ENCODE measurements at places on chromosomes 2 and 18. TPM values are rescaled to one million over a fixed set of nuclear protein-coding genes. Genes with fewer than 3 reads are reported as not detected.

Gene TRIM54
- polyA plus RNA-seq, result not detected

DNA sequence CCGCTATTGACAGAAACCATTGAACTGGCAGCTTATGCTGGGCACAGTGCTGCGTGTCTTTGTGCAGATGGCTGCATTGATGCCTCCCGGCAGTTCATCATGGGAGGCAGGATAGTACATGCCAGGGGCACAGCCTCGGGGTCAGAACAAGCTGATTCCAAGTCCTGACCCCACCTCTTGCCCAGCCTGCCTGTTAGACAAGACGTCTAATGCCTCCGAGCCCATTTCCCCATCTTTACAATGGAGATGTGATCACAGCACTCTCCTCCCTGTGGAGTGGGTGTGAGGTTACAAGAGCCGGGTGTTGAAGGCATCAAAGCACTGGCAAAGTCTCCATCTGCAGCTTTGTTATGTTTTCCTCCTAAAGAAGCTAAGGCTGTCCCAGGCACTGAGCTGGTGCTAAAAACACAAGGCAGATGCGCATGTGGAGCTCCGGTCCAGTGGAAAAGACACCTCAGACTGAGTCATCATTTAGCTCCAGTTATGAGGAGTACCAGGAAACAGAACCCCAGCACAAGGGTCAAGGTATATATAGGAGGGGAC, 125.7 kb upstream of the EPAS1 start:
- no peak for DNase-seq

GRCh38 chr2:11016735-11017388, 105.1 kb downstream of the KCNF1 start:
- DNase-seq, result no peak

Gene ERFE
- polyA plus RNA-seq, result not detected

DNA sequence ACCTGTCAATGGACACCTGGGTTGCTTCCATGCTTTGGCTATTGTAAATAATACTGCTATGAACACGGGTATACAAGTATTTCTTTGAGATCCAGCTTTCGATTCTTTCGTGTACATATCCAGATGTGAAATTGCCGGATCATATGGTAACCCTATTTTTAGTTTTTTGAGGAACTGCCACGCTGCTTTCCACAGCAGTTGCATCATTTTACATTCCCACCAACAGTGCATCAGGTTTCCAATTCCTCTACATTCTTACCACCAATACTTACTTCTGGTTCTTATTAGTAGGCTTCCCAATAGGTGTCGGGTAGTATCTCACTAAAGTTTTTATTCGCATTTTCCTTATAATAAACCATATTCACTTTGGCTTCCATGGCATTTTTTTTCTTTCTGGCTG, 69.6 kb downstream of the PID1 start:
- DNase-seq, result no peak

- DNase-seq, result no peak
Observed at GRCh38 chr2:53941749-53942148, 29.0 kb downstream of the PSME4 start.

DNA sequence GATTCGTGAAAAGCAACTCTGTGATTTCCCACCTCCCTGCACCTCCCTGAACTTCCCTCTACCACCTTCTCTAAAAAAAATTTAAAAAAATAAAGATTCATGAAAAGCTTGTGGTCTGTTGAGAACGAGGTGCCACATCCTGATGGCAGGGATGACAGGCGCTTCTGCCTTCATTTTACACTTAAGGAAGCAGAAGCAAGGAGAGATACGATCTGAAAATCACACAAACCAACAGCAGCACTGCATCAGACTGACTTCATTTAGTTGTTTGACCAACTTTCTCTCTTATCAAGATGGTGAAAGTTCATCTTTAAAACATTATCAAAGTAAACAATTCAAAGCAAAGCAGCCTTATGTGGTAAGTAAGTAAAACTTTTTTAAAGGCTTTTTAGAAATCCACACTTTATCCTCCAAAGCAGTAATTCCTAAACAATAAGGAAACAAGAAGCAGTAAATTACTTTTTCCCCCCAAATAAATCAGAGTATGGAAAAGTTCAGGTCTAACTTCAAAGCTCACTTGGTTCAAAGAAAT, 15.5 kb downstream of the WDFY1 start:
- peak; percentile 31 for DNase-seq

Gene TWIST2
- not detected for polyA plus RNA-seq

- peak; percentile 74 for DNase-seq
Observed at GRCh38 chr2:85390941-85391669, 19.1 kb downstream of the CAPG start.

Gene TEKT4
- polyA plus RNA-seq, result not detected

DNA sequence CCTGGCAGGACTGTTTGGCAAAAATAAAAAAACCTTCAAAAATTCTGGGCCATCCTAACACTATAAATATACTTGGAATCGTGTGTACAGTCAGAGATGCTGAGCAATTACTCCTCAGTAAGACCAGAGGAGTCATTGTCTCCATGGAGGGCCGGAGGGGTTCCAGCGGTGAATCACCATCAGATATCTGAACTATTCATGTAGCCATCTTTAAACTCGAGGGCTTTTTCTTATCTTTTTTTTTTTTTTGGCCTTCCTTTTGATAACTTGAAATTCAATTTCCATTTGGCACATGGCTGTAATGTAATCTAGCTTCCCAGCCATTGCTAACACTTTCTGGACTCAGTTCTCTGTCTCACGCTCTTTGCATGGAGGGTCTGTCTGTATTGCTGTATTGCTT, 7.4 kb upstream of the FHL2 start:
- no peak for DNase-seq

Gene LAMA3
- polyA plus RNA-seq, result not detected

Gene ATP8B1
- polyA plus RNA-seq, result not detected

Gene STAT4
- polyA plus RNA-seq, result 78.2 TPM

- DNase-seq, result no peak
Observed at GRCh38 chr2:224638301-224638823, 53.2 kb upstream of the CUL3 start.

Gene MOGAT1
- polyA plus RNA-seq, result not detected

Gene QPCT
- polyA plus RNA-seq, result 0.56 TPM

GRCh38 chr2:228602288-228602687, 420.8 kb upstream of the SPHKAP start:
- DNase-seq, result no peak

- DNase-seq, result no peak
Observed at GRCh38 chr18:6590326-6590725, 139.2 kb upstream of the ARHGAP28 start.

- DNase-seq, result no peak
Observed at GRCh38 chr18:59876310-59876626, 23.5 kb upstream of the PMAIP1 start.

DNA sequence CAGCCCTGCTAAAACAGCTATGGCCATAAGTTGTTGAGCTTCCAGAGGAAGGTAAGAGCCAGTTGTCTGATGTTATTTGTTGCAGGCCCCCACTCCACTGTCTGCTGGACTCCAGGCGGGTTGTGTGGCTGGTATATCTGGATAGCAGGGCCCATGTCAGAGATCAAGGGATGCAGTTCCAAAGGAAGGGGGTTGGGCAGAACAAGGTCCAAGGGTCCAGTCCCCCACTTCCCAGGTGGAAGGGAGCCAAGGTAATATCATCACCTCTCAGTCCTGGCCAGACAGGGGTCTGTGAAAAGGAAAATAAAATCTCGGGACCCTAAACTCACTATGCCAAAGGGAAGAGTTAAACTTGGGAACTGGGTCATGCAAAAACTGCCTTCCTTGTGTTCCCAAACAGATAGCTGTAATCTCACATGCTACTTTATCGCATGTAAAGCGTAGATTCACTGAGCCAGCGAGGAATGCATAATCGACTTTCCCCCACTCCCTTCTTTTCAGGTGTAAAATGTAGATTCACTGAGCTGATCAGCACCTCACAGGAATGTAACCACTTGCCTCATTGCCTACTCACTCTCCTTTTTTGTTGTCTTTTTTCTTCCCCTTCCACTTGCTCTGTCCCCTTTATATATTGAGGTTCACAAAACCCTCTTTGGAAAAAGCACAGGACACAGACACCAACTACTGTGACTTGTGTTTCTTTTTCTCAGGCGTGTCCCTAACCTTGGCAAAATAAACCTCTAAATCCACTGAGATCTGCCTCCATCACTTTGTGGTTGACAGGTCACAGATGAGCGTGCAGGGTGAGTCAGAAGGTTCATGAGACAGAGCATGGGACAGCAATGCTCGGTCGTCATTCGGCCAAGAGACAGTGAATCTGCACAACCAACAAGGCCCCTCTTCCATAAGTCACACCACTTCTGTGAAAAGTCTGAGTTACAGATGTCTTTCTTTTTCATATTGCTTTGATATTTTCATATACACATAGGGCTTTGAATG, 255.3 kb upstream of the SIX2 start:
- no peak for DNase-seq

Gene PLGLB1
- 0.85 TPM for polyA plus RNA-seq

GRCh38 chr2:143246815-143247744, 117.9 kb downstream of the ARHGAP15 start:
- no peak for DNase-seq

Gene GPAT2
- 4.6 TPM for polyA plus RNA-seq

GRCh38 chr2:128199141-128199540, 108.1 kb downstream of the UGGT1 start:
- DNase-seq, result no peak

Gene STEAP3
- not detected for polyA plus RNA-seq

Gene IL1F10
- polyA plus RNA-seq, result not detected

DNA sequence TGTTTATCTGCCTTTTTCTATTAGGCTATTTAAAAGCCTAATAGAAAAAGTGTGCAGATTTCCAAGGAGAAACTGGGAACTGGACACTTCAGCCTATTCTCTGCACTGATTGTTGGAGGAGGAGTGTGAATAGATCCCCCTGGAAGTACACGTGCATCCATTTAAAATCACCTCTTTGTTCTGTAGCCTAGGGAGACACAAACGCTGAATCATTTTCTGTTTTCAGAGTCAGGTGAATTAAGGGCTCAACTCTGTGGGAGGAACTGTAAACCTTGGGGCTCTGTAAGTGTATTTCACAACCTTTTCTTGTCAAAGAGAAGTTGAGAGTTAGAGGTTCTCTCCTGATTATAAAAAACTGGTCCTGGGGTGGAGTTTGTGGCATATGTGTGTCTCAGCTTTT, 159.7 kb downstream of the SPAG16 start:
- no peak for DNase-seq

- DNase-seq, result no peak
Observed at GRCh38 chr2:13581471-13581870, 864.7 kb downstream of the TRIB2 start.

DNA sequence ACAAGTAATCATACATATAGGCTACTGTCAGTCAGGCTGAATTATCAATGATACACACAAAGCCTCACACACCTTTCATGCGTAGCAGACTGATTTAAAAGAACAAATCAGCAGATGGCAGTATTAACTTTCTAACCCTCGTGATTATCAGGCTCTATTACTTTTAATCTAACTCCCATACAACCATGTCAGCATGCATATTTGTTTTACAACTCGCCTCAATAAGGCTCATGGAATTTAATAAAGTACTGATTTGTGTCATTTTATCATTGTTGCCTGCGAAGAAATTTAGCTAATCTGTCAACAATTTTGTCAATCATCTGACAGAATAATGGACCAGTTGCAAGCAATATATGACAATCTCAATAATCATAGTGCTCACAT, 82.8 kb downstream of the SLC25A12 start:
- peak; percentile 9 for DNase-seq

Measured in naive thymus-derived CD4-positive, alpha-beta T cell (primary cell).